B cell (primary cell): ENCODE measurements at places on chromosomes 11 and 22.

DNA sequence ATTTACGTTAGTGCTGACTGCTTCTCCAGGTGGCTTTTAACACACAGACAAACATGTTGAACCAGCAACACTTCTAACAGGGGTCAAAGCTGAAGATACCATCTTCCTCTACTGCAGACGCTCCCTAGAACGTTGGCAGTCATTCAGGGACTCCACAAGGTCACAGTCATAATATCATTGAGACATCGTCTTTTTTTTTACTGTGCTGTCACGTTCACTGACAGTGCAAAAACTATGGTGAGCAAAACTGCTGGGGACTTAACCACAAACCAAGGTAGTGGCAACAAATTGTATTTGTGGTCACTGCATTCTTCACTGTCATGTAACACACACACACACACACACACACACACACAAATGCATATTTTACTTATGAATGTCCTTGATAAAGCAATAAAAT is 244.9 kb downstream of the CASP12 start:
- DNase-seq = no peak

DNA sequence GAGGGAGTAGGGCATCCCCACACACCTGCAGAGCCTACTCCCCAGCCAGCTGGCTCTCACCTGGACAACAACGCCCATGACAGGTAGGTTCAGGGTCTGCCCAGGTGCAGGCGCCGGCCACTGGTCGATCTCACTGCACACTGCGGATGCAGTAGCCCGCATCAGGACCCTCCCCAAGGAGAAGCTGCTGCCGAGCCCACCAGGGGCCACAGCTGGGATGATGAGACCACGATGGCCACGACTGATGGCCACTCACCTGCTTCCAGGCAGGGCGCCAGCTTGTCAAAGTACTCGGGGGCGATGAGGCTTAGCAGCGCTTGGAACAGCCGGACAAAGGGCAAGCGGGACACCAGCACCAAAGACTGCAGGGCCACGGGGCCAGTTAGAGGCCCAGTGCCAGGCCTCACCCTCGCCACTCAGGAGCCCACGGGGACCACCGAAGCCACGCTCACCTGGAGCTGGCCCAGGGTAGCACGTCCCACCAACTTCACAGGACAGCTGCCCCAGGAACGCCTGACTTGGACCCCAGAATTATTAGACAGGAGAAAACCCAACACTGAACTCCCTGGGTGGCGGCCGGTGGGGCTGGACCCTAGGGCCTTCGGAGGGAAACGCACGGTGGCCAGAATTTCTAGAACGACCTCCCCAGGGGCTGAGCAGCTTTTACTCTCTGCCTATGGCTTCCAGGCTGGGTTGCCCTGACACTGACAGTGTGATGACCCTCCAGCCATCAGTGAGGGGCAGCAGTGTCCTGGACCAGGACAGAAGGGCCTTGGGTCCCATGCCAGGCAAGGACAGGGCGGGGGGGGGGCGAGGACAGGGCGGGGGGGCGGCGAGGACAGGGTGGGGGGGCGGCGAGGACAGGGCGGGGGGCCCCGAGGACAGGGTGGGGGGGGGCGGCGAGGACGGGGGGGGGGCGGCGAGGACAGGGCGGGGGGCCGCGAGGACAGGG is 8.9 kb upstream of the PLXNB2 start:
- no peak for DNase-seq

GRCh38 chr22:31870890-31871289 is 73.4 kb upstream of the YWHAH start:
- no peak for DNase-seq

GRCh38 chr11:60762851-60763691 is 6.4 kb downstream of the MS4A15 start:
- peak; percentile 80 for DNase-seq

DNA sequence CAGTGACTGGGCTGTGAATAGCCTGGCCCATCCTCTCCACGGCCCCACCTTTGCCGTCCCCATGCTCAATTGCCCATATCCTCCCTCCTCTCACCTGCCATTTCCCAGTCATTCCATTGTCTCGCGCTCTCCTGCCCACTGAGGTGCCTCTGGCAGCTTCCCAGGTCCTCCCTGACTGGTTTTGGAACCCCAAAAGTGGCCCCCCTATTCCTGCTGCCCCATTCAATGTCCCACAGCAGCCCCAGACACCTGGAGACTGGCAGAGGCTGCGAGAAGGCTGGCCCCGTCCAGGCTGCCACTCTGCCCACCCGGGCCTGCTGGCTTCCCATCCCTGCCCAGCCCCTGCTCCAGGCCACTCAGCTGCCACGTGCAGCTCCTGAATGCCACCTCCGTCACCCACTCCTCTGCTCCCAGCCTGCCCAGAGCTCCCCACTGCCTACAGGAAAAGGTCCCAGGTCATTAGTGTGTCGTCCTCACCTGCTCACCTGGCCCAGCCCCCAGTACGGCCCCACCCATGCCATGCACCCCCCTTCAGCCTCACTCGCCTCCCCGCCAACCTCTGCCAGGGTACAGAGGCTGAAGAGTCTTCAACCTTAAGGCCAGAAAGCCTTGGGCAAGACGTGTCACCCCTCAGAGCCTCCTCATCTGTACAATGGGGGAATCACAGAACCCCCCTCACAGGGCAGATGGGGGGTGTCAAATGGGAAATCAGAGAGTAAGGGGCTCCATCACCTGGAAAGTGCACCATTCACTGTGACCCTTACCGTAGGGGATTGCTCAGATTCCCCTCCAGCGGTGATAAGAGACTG is 37.5 kb downstream of the KCNJ4 start:
- no peak for DNase-seq

- peak; percentile 37 for DNase-seq
Measured at GRCh38 chr22:22879675-22880155, 7.9 kb upstream of the IGLL5 start.

DNA sequence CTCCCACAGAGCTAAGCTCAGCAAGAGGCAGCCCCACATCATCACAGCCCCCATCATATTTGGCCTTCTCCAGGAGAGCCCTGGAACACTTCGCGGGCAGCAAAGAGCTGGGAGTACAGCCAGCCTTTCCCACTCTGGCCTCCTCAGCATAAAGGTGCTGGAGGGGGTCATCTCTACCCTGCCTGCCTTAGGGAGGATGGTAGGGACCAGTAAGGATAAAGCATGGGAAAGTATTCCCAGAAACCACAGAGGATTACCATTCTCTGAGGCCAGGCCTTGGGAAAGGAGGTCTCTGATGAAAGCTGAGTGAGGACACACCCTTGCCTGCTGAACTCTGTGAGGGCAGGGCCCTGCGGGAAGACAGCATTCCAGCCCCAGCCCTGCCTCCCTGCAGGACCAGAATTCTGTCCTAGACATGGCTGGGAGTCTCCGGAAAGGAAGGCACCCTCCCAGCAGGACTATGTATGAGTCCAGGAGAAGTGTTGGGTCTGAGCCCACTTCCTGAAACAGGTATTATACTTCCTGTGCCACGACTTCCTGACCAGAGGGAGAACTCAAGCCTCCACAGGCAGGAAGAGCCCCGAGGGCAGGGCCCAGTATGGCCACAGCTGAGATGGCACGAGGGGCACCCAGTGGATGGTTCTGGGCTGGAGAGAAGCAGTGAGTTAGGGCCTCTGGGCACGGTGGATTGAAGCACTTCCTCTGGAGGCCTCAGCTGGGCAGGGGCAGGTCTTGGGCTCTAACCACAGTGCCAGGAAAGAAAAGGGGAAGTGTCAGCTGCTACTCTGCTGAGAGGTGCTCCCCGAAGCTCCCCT is 12.9 kb upstream of the CASTOR1 start:
- peak; percentile 72 for DNase-seq

GRCh38 chr11:9763301-9763700 is 99.4 kb downstream of the SWAP70 start:
- no peak for DNase-seq

GRCh38 chr11:43880640-43881159 is at the start of gene ALKBH3:
TSS of gene ALKBH3 (plus strand) at chr11:43880831. CDS start at chr11:43882653, 1,822 bp downstream.
- DNase-seq = peak; percentile 93

DNA sequence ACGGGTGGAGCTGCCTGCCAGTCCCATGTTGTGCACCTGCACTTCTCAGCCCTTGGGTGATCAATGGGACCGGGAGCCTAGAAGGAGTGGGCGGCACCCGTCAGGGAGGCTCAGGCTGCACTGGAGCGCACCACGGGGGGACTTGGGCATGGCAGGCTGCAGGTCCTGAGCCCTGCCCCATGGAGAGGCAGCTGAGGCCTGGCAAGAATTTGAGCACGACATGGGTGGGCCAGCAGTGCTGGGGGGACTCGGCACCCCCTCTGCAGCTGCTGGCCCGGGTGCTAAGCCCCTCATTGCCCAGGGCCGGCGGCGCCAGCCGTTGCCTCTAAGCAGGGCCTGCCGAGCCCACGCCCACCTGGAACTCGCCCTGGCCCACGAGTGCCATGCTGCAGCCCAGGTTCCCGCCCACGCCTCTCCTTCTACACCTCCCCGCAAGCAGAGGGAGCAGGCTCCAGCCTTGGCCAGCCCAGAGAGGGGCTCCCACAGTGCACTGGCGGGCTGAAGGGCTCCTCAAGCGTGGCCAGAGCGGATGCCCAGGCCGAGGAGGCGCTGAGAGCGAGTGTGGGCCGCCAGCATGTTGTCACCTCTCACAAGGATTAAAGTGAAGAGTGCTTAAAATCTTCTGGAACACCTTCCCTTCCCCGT is 372.0 kb downstream of the ETS1 start:
- DNase-seq = no peak

GRCh38 chr11:27692781-27693180 is 7.5 kb downstream of the BDNF start:
- no peak for DNase-seq

GRCh38 chr11:120023120-120023519 is 114.8 kb downstream of the TRIM29 start:
- no peak for DNase-seq

DNA sequence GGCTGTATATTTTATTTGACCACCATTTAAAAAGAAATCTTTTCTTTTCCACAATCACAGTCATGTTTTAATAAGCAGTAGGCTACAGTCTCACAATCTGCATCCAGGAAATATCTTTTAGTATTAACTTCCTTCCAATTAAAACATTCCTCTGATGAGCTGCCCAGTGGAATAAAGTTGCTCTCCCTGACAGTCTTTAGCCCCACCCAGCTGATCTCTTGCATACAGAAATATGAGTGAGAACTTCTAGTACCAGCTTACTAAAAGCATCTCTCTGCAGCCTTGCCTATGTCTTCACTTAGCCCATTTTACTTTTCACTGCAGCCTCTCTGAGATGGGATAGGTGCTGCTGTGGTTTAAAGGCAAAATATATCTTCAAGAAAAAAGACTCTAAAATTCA is 143.4 kb upstream of the ANO3 start:
- DNase-seq = no peak

DNA sequence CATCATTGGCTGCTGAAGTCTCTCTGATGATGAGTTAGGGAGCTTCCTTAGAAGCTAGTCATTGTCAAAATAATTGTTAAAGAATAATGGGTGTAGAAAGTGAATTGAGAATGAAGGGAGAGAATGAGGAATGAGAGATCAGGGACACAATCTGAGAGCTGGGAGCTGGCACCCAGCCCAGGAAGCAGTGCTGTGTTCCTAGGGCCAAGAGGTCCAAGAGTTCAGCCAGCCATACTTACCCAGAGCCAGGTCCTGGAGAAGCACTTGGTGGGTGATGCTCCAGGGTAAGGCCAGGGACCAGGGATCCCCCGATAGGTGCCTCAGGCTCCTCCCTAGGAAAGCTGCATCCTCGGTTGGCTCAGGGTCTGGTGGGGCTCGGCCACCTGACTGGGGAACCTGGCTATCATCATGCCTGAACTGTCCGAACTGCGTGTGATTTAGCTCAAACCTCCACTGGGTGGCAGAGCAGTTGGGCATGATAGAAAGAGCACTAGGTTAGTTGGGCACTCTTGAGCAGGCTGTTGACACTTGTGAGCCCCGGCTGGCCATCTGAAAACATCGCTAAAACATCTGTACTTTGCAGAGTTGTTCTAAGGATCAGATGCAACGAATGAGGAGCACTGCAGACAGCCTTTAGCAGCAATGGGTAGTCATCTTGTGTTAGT is 123.9 kb upstream of the NCAM1 start:
- DNase-seq = no peak

DNA sequence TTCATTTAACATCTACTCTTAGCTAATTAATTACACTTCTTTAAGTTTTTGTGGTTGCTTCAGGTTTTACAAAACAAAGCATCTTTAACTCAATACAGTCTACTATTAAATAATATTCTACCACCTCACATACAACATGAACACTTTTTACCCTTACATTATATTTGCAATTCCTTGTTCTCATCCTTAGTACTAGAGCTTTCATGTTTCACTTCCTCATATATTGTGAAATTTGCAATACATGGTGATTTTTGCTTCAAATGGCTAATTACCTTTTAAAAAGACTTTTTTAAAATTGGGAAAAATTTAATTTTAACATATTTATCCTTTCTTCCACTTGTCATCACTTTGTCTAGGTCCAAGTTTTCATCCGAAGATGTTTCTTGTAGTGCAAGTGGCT is 37.5 kb downstream of the RSF1 start:
- peak; percentile 24 for DNase-seq

DNA sequence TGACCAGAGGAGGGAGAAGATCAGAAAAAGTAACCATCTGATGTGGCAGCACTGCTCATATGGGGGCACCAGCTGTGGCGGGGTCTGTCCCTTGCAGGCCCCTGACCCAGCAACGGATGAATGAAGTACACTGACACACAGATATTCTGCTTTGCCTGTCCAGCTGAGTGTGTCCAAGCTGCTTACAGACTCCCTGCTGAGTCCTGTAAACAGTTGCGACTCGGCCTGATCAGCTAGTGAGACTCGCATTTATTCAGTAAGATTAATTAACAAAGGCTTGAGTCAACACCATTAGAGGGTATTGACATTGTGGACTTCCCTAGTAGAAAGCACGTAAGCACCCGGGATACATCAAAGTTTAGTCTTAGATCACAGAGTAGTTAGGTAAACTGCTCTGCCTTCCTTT is 15.3 kb upstream of the OR10D3 start:
- DNase-seq = no peak

DNA sequence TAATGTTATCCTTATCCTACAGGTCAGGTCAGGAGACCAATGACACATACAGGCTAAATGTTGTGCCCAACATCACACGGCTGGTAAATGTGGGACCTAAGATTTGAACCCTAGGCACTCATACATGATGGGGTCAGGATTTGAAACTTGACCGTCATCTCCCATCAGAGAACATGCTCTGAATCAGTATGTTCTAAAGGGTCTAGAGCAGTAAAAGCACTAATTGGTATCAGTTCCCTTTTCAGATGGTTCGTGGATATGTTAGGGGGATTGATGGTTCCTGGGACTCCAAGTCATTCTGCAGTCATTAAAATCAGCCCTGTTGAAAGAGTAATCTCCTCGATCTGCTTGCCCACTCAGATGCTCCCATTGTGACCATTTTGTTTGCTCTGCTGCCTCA is 65.5 kb downstream of the BMAL1 start:
- DNase-seq = no peak

DNA sequence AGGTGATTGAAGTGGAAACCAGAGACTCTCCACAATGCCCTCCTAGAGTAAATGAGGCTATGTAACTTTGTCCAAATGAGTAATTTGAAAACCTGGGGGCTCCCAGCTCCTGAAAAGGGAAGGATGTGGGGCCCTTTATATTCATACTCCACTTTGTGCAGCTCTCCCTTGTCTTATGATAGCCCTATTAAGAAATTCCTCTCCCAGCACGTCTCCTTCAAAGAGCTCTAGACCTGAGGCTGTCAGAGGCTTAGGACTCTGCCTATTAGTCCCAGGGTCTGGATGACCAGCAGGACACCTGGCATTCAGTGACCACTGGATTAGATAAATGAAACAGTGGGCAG is 2.1 kb downstream of the SLC43A1 start:
- DNase-seq = no peak

- no peak for DNase-seq
Measured at GRCh38 chr11:116225236-116225635, 547.6 kb downstream of the BUD13 start.

GRCh38 chr22:18012531-18012930 is 11.8 kb downstream of the MICAL3 start:
- no peak for DNase-seq
